ENCODE measurements at places on chromosomes 1 and 21.

DNA sequence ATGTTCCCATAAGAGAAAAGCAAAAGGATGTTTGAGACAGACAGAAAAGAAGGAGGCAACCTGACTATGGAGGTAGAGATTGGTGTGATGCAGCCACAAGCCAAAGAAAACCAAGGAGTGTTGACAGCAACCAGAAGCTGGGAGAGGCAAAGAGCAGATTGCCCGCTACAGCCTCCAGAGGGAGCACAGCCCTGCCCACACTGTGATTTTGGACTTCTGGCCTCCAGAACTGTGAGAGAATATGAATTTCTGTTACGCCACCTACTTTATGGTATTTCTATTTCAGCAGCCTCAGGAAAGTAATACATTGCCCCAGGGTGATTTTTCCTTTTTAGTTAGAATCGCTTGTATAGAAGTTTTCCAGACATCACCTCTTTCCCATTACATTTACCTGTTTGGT, 28.4 kb downstream of the SLAMF6 start:
- DNase-seq: no peak

DNA sequence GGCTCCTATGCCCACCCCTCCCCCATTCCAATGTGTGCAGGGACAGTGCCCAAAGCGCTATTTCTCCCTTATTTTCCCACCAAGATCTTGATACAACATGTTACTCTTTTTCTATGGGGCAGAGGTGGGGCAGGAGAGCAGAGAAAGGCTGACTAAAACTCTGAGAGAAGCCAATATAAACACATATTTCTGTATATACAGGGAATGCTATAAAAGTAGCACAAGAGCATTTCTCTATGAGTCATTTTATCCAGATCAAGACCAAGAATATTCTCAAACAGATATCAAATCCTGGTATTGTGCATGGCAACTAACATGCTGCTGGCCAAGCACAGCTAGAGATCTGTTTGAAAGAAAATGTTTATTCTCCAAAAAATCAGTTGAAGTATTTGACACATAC, 7.3 kb downstream of the WDR26 start:
- no peak for DNase-seq

DNA sequence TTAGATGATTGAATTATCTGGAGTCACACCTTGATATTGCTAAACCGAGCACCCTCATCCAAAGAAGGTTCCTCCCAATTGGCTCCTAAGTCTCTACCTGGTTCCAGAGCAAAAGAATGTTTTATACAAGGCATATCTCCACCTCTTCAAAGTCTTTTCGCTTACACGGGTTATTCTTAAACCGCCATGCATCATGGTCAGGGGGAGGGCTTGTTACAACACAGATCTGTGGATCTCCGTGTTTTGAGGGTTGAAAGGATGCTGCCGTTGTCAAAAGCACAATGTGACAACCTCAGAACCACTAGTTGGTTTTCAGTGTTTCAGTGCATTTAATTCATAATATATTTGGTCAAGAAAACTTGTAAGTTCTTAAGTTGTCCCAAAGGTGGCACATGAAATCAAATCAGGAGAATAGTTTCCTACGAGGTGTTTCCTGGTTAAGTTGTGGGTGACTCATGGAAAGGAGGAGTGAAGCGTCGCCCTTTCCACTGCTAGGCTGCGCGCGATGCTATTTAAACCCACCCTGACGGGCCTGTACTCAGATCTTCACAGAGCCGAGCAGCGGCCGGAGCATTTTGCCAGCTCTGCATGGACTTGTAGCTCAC, 1531.6 kb upstream of the TPTE start:
- no peak for DNase-seq

DNA sequence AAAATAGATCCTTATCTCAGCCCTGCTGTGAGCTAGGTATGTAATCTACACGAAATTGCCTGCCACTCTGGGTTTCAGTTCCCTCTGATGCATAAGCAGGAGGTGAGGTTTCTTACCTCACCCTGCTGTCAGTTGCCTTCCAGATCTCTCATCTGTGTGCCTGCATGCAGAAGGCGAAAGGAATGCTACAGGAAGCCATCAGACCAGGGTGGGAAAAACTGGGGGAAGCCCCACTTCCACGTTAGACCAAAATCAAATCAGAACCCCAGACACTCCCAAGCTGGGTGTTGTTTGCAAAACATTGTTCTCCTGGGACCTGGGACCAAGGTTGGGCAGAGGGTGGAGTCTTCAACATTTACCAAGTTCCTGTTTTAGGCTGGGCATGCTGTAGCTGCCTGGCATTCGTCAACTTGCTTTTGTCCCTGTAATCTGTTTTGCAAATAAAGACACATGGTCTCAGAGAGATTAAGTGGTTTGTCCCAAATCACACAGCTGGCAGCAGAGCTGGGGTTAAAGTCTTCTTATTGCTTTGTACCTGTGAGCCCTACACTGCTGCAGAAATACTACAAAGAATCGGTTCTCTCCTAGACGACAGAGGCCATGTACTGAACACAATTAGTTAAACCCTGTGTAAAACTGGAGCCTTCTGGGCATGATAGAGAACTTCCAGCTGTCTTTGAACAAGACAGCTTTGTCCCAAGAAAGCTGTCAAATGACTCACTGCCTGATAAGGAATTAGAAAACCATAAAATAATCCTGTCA, 389.7 kb upstream of the RUNX1 start:
- DNase-seq: no peak

- no peak for DNase-seq
Observed at GRCh38 chr1:233010146-233010545, 59.7 kb downstream of the NTPCR start.

- DNase-seq: no peak
Observed at GRCh38 chr1:233613252-233614172, at the start of gene KCNK1. KCNK1 (plus strand) TSS chr1:233614106; CDS start chr1:233614172, 66 bp downstream.

DNA sequence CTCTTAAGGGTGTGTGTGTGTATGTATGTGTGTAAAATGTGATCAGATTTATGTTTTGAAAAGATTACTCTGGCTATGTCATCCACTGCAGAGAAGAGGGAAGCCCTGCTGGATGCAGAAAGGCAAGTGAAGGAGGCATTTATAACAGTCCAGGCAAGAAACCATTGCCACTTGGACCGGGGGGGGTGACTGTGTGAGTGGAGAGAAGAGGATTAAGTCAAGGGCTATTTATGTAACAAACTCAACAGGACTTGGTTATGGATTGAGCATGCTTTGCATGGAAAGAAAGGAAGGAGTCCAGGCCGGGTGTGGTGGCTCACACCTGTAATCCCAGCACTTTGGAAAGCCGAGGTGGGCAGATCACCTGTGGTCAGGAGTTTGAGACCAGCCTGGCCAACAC, 143.0 kb downstream of the URB2 start:
- DNase-seq: no peak

GRCh38 chr1:36135796-36136195, 10.8 kb upstream of the COL8A2 start:
- DNase-seq: no peak

GRCh38 chr1:25360596-25361581, 22.8 kb downstream of the TMEM50A start:
- DNase-seq: no peak

- no peak for DNase-seq
Observed at GRCh38 chr1:239389703-239390102, 3.3 kb downstream of the CHRM3 start.

DNA sequence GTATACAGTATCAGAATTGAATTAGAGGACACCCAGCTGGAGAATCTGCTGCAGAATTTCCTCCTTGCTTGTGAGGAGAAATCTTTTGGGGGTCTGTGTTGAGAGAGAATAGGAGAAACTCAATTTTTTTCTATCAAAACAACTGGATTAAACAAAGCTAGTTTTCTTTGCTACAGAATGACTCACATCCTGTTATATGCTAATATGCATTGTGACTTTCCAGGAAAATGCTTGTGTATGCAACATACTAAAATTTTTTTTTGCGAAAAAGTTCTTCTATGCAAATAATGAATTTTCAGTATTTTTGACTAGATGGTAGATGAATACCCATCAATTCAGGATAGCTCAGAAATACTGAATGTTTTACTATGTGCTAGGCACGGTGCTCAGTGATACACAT, 2.2 kb downstream of the VAMP4 start:
- DNase-seq: no peak

- no peak for DNase-seq
Observed at GRCh38 chr1:56436296-56436695, 143.1 kb downstream of the PLPP3 start.

- DNase-seq: no peak
Observed at GRCh38 chr1:20172033-20172590, 13.8 kb upstream of the UBXN10 start.

- DNase-seq: no peak
Observed at GRCh38 chr1:78387201-78387600, 103.6 kb upstream of the PTGFR start.

DNA sequence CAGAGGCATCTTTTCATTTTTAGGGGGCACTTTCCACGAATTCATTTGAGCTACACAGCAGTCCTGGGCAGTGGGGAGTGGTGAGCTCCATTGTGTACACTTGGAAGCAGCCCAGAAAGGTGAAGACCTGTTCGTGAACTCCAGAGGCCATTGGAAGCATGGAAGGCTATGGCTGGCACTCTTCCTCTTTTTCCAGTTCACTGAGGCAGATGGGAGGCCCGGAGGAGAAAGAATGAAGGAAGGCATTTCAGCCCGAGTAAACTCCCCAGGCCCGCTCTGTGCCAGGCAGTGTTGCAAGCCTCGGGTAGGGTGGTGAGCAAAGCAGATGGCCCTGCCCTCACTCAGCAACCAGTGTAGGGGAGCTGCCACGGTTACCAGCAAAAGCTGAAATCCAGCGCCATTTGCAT, 673 bp upstream of the DHCR24 start:
- DNase-seq: no peak

- DNase-seq: no peak
Observed at GRCh38 chr1:54781023-54781723, 16.9 kb upstream of the PARS2 start.

GRCh38 chr1:177794376-177794991, 175.4 kb downstream of the SEC16B start:
- DNase-seq: no peak

GRCh38 chr21:35410123-35410522, 361.0 kb upstream of the RUNX1 start:
- no peak for DNase-seq

GRCh38 chr1:15371610-15372545, 37.8 kb upstream of the EFHD2 start:
- DNase-seq: no peak

DNA sequence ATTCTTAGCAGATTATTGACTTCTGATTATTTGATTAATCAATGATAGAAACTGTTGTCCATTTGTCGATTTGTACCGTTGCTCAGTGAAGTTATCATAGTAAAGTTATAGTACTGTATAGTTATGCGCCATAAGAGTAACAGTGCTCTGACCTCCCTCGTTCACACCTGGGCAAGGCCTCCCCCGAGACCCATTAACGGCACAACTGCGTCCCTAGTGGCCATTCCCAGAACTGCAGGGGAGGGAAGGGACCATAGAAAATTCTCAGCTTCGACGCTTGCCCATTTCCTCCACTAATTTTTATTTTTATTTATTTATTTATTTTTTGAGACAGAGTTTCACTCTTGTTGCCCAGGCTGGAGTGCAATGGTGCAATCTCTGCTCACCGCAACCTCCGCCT, 334.4 kb downstream of the DSCAM start:
- DNase-seq: no peak

- no peak for DNase-seq
Observed at GRCh38 chr1:29829448-29830344, 593.4 kb downstream of the PTPRU start.

DNA sequence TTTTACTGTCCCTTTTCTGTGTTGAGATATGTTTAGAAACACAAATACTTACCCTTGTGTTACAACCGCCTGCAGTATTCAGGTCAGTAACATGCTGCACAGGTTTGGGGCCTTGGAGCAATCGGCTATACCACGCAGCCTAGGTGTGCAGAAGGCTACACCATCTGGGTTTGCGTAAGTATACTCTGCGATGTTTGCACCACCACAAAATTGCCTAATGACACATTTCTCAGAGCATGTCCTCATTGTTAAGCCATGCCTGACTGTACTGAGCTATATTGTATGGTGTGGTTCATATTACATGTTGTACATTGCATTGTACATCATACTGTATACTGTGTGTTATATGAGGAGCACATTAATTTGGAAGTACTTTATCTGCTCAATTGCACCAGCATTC, 247.4 kb downstream of the RHOU start:
- DNase-seq: no peak

- DNase-seq: no peak
Observed at GRCh38 chr1:208200116-208200515, 44.1 kb downstream of the PLXNA2 start.

- DNase-seq: peak; percentile 32
Observed at GRCh38 chr1:231866392-231867331, 240.1 kb downstream of the DISC1 start.

- no peak for DNase-seq
Observed at GRCh38 chr1:212118167-212118871, 82.8 kb downstream of the DTL start.

GRCh38 chr21:46199436-46200373, 15.4 kb upstream of the SPATC1L start:
- no peak for DNase-seq

- no peak for DNase-seq
Observed at GRCh38 chr21:25790122-25790877, 55.5 kb downstream of the GABPA start.

DNA sequence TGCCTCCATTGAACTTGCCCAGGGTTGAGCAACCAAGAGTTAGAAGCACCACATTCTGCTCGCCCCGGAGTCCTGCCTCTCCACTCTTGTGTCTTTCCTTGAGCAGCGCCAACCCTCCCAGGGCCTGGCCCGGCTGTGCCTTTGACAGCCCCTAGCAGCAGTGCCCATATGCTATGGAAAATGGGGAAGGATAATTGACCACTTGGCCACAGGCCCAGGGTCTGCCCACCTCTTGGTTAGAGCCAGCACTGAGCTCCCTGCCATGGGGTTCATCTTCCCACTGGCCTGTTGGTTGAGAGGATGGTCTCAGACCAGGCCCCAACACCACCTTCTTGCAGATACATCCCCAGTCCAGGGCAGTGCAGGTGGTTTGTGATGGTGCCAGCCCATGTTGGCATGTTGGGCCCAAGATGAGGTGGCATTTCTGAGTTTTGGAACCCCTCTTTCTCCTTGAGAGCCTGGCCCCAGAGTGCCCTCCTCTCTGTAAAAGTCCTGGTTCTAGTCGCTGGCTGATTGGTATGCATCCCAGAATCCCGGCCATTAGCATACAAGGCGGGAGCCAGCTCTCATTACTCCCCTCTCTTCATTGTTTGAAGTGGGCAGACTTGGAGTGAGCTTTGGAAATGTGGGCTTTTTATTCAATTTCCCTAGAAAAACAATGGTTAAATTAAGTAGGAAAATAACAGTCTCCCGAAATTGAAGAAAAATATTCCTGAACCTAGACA, 7.6 kb downstream of the ARHGEF10L start:
- DNase-seq: no peak

DNA sequence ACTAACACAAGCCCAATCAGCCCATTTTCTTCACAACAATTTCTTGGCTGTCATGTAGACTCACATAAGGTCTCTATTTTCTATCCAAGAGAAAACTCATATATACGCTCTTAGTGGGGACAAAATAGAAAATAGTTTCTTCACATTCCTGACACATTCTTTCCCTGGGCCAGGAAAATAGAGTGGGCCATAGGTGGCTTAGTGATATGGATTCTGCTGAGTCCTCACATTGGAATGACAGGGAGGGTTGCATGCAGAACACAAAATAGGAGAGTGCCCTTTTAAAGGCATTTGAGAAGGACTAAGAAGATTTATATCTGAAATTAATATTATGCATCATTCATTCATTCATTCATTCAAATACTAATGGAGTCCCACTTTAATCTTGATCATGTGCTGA, 207.7 kb downstream of the LYPLAL1 start:
- no peak for DNase-seq
